ENCODE measurements at places on chromosomes 16 and 17.

- no peak for DNase-seq
Measured at GRCh38 chr16:12206098-12206748, 229.7 kb downstream of the SNX29 start.

GRCh38 chr17:7883781-7884386, 4.7 kb upstream of the CHD3 start:
- DNase-seq = no peak

GRCh38 chr16:74832228-74832627, 57.6 kb upstream of the FA2H start:
- no peak for DNase-seq

DNA sequence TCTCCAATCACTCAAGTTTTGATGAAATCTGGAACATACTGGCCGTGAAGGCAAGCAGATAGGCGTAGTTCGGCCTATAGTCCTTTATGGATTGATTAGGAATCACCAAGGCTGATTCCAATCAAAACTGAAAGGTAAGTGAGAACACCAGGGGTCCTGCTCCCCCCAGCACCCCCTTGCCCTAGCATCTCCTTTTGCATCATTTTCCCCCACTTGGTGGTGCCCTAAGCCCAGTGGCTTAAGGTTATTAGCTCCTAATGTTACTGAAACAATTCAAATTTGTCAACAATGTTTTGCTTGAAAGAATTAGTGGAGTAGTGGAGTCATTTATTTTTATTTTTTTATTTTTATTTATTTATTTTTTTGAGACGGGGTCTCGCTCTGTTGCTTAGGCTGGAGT, 4.9 kb downstream of the SLFN14 start:
- no peak for DNase-seq

DNA sequence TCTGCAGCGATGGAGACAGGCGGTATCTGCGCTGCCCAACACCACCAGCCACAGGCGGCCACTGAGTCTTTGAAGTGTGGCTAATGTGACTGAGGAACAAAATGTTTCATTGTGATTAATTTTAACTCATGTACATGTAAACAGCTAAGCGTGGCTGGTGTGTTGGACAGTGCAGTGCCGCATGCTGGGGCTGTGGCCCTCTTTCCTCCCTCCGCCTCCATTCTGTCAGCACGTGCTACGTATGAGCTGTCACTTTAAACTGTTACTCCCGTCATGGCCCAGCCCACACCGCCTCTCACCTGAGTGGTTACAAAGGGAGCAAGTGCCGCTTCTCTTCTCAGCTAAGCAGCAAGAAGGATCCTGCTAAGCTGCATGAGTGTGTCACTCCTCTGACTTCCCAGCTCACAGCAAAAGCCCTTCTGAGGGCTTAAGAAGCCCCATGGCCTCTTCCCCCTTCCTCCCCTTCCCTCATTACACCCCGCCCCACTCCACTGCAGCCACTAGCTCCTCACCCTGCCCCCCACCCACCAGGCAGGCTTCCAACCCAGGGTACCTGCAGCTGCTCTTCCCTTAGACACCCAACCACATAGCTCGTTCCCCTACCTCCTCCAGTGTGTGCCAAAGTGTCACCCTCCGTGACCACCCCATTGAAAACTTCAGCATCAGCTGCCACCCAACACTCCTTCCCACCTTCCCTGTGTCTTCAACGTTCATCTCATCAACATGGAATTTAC, 15.0 kb downstream of the HASPIN start:
- DNase-seq = no peak

GRCh38 chr16:60566901-60567300, 1469.3 kb downstream of the CDH8 start:
- DNase-seq = no peak

GRCh38 chr17:45248132-45248957, 13.5 kb downstream of the SPATA32 start:
- no peak for DNase-seq

DNA sequence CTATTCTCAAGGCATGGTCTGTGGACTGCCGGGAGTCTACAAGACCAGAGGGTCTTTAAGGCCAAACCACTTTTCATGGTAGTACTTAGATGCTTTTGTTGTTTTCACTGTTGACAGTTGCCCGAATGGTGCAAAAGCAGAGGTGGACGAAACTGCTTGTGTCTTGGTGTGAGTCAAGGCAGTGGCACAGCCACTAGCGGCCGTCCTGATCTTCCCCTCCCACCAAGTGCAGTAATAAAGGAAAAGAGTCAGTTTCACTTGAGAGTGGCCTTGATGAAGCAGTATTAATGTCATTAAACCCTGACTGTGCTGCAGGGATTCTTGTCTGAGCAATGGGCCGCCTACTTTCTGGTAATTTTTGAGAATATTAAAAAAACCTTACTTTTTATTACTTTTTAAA, 109.1 kb downstream of the PRKCA start:
- no peak for DNase-seq

GRCh38 chr17:18141210-18141803, 32.8 kb downstream of the MYO15A start:
- DNase-seq = no peak

DNA sequence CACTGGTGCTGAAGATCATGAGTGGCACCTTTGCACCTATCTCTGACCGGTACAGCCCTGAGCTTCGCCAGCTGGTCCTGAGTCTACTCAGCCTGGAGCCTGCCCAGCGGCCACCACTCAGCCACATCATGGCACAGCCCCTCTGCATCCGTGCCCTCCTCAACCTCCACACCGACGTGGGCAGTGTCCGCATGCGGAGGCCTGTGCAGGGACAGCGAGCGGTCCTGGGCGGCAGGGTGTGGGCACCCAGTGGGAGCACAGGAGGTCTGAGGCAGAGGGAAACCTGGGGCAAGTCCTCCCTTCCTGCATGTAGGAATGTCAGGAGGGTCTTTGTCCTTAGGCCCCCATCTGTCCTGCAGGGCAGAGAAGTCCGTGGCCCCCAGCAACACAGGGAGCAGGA, 6.5 kb upstream of the TRAF4 start:
- no peak for DNase-seq

DNA sequence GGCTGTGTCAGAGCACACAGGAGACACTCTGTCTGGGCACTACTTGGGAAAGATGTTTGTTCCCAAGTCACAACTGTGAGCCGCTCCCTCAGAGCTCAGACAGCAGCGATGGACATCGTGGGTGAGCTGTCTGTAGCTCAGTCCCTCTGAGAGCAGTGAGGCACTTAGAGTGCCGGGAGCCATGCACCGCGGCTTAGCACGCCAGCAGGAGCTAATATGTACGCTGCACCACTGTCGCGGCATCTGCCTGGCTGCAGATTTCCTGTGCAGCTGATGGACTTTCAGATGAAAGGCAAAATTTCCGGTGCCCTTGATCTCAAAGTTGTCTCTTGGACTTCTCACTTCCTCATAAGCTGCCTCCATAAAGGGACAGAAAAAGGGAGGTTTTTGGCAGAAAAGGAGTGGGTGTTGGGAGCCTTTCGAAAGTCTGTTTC, 92.8 kb upstream of the ZNF469 start:
- peak; percentile 25 for DNase-seq

DNA sequence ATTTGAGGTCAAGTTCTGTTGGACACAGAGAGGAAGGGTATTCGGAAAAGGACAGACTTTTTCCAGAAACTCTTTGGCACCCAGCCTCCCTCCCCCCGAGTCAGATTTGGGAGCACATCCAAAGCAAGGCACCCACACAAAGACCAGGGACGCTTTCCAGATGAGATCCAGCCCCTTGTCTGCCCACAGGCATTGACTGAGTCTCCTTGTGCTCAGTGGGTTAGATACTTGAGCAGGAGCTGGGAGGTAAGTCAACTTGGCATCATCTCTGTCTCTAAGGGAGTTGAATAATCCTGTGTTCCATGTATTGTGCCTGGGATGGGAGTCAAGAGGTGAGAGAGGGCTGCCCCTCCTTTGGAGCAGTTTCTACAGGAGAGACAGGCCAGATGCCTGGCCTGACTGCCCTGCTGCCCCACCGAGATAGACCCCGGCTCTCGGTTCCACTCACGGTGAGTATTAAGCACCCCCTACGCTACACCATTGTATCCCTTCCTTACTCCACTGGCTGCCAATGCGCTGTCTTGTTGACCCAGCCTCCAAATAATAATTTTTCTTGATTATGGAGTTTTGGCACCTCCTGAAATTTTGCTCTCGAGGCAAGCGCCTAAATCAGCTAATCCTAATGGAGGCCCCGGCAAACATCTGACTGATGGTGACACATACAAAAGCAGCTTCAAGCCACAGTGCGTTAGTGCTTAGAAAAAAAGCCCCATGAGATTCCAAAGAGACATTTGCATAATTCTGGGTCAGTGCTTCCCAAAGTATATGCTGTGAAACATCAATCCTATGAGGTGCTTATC, 29.6 kb upstream of the MAP3K14 start:
- no peak for DNase-seq

DNA sequence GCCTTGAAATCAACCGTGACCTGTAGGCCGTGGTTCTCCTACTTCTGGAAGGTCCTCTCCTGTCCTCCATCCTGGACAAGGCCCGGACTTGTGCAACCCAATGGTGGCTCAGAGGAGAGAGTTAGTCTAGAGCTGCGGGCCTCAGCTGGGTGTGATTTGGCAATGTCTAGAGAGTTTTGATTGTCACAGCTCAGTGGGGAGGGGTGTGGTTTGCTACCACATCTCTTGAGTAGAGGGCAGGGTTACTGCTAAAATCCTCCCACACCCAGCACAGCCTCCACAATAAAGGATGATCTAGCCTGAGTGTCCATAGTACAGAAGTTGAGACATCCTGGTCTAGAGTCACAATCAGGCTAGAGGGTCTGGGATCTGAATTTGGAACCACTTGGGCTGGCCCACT, 40.3 kb downstream of the MYH13 start:
- DNase-seq = no peak

DNA sequence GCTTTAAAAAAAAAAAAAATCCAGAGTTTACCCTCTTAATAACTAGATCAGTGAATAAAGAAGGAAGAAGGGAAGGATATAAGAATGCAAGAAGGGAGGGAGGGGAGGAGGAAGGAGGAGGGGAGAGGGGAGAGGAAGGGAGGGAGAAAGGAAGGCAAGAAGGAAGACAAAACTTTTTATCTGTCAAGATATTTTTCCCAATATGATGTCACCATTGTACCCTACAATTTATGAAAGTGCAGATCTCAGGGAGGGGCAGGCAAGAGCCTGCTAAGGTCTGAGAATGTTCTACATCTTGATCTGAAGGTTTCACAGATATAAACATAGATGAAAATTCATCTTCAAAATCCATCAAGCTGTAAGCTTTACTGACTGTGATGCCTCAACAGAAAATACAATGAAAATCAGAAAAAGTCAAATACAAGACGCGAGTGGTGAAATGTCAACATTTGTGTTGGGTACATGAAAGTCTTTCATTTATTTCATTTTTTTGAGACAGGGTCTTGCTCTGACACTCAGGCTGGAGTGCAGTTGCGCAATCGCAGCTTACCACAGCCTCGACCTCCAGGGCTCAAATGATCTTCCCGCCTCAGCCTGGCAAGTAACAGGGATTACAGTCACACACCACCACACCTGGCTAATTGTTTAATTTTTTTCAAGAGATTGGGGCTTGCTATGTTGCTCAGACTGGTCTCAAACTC, 57.1 kb upstream of the EMP2 start:
- no peak for DNase-seq

GRCh38 chr17:9644910-9645751, at the start of gene USP43:
USP43 (plus strand) TSS chr17:9645517; CDS start chr17:9645633, 116 bp downstream.
- DNase-seq = peak; percentile 18

DNA sequence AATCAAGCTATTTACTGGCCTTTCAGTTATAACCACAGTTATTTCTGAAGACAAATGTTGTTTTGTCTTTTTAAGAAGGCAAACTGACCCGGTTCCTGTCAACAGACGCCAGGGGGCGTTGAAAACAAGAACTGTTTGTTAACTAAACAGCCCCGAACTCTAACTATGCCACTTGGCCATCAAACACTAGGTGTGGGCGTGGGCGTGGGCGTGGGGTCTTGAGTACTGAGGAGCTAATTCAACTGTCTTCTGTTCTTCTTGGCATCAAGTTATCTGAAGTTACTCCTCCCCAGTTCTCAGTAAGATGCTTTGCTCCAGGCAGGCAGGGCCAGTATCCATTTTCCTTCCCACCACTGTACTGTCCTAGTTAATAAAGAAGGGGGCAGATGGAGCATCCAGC, 63.3 kb upstream of the MTMR4 start:
- DNase-seq = peak; percentile 26

- DNase-seq = no peak
Measured at GRCh38 chr16:47503936-47504335, 42.8 kb downstream of the PHKB start.

DNA sequence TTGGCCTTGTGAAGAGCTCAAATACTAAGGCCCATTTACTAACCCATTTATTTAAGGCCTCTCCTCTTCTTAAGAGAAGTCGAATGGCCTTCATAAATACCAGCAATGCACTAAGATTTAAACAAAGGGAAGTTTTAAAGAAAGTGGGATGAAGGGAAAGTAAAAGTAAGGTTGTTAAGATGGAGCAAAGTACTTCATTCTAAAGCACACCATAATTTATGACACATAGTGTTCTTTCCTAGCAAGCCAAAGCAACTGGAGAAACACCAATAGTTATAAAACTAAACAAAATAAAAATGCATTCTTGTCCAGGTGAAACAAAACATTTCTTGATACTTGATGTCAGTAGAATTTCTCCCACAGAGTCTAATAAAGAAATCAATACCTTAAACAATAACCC, 27.9 kb downstream of the CDH11 start:
- no peak for DNase-seq

DNA sequence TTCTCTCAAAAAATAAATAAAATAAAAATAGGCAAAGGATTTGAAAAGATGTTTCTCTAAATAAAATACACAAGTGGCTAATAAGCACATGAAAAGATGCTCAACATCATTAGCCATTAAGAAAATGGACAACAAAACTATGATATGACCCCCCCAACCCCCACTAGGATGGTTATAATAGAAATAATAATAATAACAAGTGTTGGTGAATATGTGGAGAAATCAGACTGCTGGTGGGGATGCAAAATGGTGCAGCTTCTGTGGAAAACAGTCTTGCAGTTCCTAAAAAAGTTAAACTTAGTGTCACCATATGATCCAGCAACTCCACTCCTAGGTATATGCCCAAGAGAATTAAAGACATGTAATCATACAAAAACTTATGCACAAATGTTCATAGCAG, 9.0 kb upstream of the MYCBPAP start:
- DNase-seq = no peak

Data from CMK (cell line).